SHP77 (cell line): ENCODE measurements at places on chromosomes 6 and 20.
A peak's percentile ranks its signal among the peaks of the same experiment; 100 is the strongest.

- DNase-seq, result no peak
These were observed 96.9 kb downstream of the MKKS start for GRCh38 chr20:10336959-10337729.

DNA sequence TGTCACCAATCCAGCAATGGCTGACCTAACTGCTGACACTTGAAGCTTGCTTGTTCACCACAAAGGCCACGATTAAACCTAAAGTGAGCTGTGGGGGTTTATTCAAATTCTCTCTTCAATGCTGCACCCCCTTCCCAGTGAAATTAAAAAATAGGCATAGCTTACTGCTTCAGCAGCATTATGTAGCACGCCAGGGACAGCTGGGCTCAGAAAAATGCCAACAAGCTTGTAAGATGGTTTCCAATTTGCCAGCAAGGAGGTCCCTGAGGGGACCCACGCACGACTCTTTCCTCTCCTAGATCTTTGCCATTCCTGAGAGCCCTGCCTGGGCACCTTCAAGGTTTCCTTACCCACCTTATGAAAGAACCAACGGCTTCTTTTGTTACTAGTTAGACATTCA, 113.5 kb upstream of the CDH4 start:
- DNase-seq, result no peak

- DNase-seq, result no peak
These were observed 414.9 kb downstream of the KIF16B start for GRCh38 chr20:16158090-16158975.

DNA sequence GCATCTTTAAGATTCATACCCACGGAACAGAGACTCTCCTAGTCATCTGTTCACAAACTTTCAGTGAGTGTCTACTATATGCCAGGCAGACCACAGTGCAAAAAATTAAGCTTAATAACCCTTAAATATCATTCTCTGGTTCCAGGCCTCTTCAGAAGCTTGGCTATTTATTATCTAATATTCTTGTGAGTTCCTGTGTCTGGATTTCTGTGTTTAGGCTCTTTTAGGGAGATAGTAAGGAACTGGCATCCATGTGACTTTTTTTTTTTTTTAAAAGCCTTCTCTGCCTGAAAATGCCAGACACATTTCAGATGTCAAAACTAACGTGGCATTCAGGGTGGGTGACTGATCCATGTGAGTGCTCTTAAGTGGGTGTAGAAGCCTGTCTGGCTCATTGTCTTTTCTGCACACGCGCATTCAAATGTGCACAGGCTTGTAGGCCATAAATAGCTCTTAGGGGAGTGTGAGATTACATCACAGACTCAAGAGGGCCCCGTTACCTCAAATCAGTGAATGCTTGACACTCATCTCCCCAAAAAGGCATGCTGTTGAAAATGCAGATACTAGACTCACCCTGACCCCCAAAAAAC, 141.9 kb downstream of the GMPR start:
- DNase-seq, result no peak

DNA sequence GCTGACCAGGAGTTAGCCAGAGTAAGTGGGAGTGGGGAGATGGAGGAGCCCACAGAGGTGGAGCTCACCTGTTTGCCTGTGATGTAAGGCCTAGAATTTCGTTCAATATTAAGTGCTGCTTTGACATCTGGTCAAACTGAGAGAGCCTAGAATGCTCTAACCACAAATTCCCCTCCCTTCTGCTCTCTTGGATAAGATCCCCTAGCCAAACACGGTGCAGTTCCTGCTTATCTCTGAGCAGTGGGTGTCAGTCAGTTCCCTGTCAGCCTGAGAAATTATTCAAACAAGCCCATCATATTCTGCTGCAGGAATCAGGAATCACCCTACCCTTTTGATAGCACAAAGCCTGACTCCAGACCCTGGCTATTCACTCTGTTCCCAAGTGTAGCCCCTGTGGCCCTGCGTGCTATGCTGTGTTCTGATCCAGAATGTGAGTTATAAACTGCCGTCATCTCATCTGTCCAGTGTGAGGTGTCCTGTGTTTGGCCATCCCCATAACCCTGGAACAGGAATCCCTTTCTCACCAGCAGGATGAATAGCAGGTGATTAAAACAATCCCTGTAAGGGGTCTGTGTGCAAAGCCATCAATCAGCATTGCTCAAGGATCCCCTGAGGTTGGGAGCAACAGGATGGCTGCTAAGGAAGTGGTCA, 31.8 kb upstream of the ZNF133 start:
- DNase-seq, result no peak

- DNase-seq, result no peak
These were observed 27.8 kb downstream of the TNFAIP3 start for GRCh38 chr6:137894779-137895385.

DNA sequence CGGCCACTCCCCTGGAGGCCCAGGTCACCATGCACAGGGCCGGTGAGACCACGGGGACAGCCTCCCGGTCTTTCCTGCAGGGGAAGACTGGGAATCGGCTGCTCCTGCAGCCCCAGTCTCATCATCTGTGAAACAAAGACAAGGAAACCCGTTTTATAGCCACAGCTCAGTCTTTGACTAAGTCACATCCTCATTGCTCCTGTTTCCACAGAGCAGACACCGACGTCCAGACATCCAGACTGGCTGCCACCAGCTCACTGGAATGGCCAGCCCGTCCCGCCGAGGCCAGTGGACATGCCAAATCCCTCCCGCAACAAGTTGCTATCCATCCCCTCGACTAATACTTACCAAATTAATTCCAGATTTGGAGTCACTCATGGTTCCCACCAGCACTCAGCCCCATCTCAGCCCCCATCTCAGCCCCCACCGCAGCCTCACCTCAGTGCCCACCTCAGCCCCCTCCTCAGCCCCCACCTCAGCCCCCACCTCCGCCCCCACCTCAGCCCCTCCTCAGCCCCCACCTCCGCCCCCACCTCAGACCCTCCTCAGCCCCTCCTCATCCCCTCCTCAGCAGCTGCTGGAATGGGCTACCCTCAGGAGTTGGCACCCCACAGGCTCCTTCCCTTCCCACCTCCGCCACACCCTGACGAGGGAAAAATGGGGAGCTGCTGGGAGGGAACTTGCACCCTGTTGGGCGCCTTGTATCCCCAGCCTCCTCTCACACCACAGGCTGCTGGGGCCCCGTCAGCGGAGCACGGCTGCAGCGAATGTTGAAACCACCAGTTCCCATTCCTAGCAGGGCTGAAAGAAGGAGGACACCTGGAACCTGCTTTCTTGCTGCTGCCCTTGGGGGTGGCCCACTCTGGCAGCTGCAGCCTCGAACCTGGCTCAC, 48.7 kb downstream of the YTHDF1 start:
- no peak for DNase-seq

DNA sequence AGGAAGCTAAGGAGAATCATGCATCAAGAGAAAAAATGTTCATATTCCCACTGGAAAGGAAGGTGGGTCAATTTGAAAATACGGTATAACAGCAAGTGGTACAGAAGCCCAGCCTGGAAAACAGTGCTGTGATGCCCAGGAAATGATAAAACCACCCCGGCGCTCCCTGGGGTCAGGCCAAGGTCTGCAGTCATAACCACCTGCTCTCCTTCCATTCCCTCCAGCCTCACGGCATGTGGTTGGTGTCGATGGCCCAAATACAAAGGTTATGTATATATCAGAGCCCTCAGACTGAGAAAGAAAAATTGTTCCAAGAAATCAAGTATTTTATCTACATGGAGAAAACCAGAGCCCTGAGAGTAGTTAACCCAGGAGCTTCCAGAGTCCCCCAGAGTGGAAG, 208.1 kb upstream of the CDYL start:
- no peak for DNase-seq

GRCh38 chr6:53584726-53585125, 39.8 kb upstream of the GCLC start:
- DNase-seq, result no peak

GRCh38 chr6:24935366-24936152, at the start of gene RIPOR2:
Gene RIPOR2 (minus strand): TSS chr6:24935960. CDS start chr6:24935898, 62 bp downstream.
- DNase-seq, result no peak

- DNase-seq, result no peak
These were observed 14.0 kb downstream of the CALHM6 start for GRCh38 chr6:116475141-116475540.

DNA sequence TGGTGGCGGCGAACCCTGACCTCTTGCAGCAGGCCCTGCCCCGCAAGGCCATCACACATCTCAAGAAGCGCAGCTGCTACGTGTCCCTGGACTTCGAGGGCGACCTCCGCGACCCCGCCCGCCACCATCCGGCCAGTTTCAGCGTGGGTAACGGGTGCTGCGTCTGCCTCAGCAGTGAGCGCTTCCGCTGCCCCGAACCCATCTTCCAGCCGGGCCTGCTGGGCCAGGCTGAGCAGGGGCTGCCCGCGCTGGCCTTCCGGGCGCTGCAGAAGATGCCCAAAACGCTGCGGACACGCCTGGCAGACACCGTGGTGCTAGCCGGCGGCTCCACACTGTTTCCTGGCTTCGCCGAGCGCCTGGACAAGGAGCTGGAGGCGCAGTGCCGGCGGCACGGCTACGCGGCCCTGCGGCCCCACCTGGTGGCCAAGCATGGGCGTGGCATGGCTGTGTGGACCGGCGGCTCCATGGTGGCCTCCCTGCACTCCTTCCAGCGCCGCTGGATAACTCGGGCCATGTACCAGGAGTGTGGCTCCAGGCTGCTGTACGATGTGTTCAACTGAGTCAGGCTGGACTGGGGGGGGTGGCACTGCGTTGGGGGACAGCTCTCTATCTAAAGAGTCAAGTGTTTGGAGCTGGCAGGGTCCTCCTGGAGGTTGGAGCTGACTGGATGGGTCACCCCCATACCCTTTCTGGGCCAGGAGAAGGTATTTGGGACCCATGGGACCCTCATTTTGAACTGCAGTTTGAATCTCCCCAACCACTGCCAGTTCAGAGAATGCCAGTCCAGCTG, 1.1 kb downstream of the ACTL10 start:
- peak; percentile 68 for DNase-seq

DNA sequence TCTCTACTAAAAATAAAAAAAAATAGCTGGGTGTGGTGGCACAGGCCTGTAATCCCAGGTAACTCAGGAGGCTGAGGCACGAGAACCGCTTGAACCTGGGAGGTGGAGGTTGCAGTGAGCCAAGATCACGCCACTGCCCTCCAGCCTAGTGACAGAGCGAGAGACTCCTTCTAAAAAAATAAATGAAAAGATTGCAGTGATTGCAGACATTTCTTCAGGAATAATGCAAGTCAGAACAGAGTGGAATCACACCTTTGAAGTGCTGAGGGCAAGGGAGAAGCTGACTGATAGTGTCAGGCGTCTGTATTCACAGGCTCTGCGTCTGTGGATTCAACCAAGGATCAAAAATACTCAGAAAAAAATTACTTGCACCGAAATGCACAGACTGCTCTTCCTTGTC, 2.6 kb upstream of the TCFL5 start:
- no peak for DNase-seq

GRCh38 chr6:159691133-159691962, 1.7 kb downstream of the SOD2 start:
- DNase-seq, result peak; percentile 30
